ENCODE measurements at places on chromosomes 4 and X.

DNA sequence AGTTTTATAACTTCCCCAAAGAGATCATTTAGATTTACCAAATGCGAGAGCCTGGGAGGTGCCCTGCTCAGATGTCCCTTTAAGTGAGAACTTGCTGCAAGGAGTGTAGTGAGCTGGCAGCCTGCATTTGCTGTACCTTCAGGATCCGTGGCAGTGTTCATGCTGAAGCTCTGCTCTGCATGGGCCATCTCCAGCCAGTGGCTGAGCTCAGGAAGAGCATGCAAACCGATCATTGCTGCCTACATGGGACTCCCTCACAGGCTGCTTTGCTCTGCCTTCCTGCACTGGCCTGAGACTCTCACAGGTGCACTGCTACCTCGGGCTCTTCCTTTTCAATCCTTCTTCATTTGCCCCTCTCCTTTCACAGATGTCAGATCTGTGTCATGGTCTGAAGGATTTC is 152.0 kb upstream of the SFRP2 start:
- DNase-seq = no peak

- no peak for DNase-seq
Measured at GRCh38 chr4:88822034-88822789, 124.6 kb upstream of the NAP1L5 start.

DNA sequence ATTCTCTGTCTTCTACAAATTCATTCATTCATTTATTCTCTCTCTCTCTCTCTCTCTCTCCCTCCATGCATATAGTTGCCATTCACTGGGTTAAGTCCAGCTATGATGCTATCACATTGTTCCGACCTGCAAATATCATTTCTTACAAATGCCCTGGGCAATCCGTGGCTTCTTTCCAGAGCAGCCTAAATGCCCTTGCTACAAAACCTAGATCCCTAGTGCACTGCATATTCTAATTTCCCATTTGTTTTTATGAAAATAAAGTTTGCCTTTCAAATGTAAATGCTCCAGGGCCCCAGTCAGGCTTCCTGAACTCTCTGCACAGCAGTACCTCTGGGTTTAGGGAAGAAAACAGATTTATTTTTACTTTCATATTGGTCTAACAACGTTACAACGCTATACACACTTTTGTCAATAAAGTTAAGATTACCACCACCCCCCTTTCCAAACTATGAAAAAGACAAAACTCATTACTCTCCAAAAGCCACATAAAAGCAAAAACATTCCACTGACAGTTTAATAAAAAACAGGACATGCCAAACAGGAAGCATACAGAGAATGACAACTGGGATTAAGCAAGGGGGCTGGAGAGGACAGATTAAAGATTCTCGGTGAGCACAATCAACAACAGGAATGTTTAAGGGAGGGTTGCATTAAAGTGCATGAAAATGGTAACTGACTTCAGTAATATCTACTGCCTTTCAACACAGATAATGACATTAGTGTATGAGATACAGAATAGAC is 104.3 kb downstream of the USP46 start:
- no peak for DNase-seq

- DNase-seq = no peak
Measured at GRCh38 chr4:56906489-56907393, 959 bp upstream of the REST start.

DNA sequence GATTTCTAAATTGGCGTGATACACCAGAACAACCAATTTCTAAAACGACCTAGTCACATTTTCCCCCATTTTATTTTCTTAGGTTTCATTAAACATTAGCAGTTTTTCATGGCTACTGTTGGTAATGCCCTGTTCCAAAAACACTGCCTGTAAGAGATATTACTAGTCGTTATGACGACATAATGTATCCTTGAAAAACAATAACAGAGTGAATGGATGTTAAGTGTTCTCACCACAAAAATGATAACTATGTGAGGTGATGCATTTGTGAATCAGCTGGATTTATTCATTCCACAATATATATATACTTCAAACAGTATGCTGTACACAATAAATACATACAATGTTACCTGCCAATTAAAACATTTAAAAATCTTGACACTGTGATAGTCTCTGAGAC is 1147.6 kb upstream of the PCDH10 start:
- DNase-seq = no peak

DNA sequence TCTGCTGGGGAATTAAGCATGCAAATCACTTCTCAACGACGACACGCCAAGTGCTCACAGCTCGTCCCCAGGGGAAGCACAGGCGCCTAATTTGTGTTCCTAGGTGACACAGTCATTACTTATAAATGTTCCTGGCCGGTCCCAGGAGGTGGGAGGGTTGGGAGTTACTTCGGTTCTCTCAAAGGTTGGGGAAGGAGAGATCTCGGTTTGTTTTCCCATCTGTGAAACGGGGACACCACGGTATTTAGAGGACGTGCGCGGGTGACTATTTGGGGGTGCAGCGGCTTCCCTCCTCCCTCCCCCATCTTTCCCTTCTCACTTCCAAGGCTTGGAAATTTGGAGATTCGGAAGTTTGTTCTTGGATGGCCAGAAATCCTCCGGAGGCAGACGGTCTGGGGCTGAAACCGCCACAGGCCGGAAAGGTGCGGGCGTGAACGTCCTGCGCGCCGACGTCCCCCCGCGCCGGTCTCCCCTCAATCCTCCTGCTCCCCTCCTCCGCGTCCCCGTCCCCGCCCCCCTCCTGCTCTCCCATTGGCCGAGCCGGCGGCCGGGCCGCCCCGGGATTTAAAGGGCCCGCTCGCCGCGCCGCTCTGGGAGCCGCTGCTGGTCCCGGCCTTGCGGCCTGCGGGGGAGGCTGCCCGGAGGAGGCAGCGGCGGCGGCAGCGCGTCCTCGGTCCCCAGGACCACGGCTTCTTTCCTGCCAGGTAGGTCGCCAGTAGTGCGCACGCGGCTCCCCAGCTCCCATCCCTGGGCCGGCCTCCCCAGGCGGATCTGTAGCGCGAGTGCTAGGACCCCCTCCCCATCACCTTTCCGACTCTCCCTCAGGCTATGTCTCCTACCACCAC is at the start of gene PORCN:
Gene PORCN (plus strand): TSS at position 593 of the 845 bp plus-strand sequence. CDS start 829 bp downstream, outside the sequence.
- no peak for DNase-seq

- no peak for DNase-seq
Measured at GRCh38 chr4:152535360-152535902, 461 bp downstream of the FBXW7 start.

GRCh38 chrX:38634665-38635064 is 73.3 kb downstream of the TSPAN7 start:
- DNase-seq = no peak

GRCh38 chr4:155062948-155063347 is 145.5 kb upstream of the NPY2R start:
- no peak for DNase-seq

GRCh38 chr4:123505095-123506010 is 108.8 kb downstream of the SPRY1 start:
- DNase-seq = no peak

DNA sequence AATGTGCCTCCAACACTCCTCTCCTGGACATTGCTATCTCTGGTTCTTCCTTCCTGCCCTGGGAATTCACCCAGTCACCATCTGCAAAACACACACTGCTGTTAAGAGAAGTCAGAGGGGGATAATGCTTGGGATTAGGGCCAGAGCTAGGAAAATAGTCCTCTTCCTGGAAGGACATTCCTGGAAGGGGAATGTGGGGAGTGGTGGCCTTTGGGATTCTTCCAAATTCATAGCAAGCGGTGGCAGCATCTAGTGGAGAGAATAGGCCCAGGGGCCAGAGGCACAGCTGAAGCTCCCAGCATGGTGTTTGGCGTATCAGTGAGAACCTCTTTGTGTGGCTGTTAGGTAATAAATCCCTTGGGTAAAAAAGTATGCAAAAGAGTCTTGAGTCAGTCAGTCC is 34.3 kb downstream of the SHROOM4 start:
- no peak for DNase-seq

DNA sequence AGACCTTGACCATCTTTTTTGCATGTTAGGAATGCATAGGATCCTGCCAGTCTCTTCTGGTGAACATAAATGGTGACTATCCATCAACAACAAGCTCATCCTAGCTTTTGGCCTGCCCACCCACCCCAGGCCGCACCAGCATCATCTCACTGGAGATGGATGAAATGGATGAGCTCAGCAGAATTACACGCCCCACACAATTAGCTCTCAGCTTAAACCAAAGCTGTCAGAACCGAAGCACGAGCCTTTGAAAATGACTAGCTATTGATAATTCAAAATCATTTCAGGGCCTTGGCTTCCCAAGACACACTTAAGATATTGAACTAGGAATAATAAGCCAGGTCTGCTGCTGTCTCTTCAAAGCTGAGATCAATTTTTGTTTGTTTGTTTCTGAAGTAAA is 62.5 kb upstream of the MND1 start:
- no peak for DNase-seq

GRCh38 chrX:117376460-117376859 is 740.1 kb downstream of the KLHL13 start:
- peak; percentile 12 for DNase-seq

GRCh38 chrX:11239230-11239629 is 54.0 kb upstream of the AMELX start:
- no peak for DNase-seq

DNA sequence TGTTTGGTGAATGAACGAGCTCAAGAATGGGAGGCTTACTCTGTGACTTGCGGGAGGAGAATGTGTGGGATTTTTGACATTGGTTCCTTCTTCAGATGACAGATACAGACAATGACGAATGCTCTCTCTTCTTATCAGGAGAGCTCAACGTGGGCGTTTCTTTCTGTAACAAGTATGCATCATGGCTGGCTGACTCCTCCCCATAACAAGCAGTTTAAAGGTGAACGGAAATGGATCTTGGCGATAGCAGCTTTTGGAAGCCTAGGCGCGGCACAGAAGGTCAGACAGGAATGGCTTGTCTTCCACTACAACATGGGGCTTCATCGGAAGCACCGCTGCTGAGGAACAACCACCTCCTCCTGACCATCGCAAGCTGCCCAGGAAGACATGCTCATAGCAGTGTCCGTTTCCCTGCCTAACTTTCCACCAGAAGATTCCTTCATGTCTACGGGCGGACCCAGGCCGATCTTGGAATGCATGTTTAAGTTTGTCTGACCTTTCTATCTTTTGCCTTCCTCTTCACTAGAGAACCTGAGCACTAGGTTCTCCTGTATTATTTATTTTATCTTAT is 18.3 kb upstream of the ACSL1 start:
- no peak for DNase-seq

GRCh38 chr4:96097040-96097607 is 257.2 kb downstream of the PDHA2 start:
- DNase-seq = no peak

- DNase-seq = no peak
Measured at GRCh38 chrX:44174061-44174460, 169.4 kb downstream of the EFHC2 start.

DNA sequence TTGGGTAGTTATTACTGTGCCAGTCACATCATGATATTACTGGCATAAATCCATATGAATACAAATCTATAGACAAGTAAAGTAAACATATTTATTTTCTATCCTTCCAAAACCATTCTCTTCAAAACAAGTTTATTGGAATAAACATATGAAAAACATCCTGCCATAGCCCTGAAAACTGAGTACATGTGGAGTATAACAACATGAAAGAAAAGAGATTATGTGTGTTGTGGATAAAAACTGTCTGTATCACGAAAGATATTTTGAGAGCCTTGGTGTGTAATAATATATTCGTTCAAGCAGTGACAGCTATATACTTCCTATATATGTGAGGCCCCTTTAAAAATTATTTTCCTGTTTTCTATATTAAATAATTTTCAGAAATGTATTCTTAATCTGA is 1742.2 kb downstream of the ARAP2 start:
- no peak for DNase-seq

GRCh38 chr4:37561803-37562207 is 124.4 kb downstream of the RELL1 start:
- no peak for DNase-seq

DNA sequence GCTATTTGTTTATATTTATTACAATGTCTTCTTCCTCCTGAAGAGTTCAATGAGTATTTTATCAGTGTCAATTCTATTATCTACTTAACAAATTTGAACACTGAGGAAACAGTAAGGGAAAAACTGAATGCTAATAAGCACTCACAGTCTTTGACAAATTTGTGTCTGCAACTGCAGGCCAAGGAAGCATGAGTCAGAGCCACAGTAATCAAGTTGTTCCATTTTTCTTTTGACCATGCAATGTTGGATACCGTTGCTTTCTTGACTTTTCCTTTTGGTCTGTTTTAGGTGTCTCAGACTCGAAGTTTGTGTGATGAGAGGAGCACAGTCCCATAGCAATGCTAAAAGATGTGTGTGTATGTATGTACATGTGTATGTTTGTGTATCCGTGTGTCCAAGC is 359.6 kb downstream of the IL1RAPL1 start:
- no peak for DNase-seq

DNA sequence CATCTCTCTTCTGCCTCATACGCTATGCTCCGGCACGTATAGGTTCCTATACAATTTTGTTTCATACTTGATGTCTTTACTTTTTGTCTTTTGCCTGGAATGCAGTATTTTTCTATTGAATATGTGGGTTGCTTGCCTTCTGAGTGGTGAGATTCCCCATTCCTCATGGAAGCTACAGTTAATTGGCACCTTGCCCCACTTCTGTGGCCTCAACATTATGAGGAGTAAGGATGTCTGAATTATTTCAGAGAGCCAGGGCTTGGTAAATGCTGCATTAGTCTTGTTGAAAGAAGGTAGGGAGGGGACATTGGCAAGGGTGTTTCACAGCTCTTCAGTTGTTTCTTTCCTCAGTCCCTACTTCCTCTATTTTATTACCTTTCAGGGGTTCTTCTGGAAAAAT is 23.0 kb downstream of the CDKL5 start:
- no peak for DNase-seq

DNA sequence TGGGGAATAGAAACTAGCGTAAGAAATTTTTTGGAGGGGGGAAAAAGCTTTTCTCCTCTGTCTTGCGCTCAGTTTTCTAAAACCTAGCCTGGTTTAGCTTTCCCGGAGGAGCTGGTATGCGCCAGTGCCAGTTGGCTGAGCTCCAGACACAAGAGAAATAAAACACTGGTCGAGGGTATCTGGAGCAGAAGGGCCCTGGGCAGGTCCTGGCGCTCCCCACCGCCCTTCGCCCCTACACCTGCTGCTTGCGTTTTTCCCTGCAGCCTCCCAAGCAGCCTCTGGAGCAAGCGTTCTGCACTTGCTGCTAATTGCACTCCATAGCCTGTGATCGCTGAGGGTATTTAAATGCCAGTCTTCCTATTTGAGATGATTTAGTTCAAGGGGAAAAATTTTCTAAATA is 816 bp downstream of the EREG start:
- no peak for DNase-seq

DNA sequence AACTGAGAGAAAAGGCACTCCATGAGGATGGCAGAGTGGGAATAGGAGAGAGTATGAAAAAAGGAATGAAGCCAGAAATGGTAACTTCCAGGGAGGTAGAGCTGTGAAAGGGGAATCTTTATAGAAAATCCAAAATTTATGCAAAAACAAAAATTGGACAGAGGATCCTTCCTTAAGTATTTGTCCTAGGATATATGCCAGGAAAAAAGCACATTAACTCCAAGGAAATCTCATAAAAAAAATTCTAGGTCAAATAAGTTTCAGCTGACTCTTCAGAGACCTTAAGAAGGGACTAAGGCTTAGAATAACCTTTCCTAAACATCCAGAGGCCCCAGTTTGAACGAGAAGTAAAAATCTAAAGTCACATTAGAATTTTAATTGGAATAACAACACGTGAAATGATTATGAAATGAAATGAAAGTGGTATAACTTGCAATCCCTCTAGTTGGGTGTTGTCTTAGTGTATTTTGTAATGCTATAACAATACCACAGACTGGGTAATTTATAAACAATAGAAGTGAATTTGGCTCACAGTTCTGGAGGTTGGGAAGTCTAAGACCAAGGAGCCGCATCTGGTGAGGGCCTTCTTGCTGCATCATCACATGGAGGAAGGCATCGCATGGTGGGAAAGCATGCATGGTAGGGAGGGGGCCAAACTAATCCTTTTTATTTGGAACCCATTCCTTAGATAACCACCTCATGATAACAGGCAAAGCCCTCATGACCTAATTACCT is 145.4 kb upstream of the RXFP1 start:
- DNase-seq = no peak

All from HCT116 (cell line).